Retina (tissue), 1 donor: ENCODE measurements at places on chromosomes 12 and 14.
A peak's percentile ranks its signal among the peaks of the same experiment; 100 is the strongest.

GRCh38 chr12:1474041-1474573 is 120.3 kb downstream of the FBXL14 start:
- DNase-seq = peak; percentile 61

DNA sequence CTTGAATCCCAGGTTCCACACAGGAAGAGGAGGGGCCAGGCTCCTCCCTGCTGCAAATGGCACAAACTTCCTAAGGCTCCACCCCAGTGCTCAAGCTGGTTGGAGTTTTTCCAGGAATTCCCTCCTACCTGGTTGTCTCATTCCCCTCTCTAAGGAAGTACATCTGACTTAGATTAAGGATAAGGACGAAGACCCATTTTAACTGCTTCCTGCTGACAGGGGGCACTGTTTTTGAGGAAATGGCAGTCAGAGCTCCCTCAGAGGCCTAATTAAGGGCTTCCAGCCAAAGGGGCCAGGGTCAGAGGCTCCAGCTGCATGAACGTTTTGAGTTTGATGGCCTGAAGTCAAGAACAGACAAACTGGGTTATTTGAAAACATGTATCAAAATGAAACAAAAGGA is 1084.7 kb downstream of the SLC6A15 start:
- no peak for DNase-seq

DNA sequence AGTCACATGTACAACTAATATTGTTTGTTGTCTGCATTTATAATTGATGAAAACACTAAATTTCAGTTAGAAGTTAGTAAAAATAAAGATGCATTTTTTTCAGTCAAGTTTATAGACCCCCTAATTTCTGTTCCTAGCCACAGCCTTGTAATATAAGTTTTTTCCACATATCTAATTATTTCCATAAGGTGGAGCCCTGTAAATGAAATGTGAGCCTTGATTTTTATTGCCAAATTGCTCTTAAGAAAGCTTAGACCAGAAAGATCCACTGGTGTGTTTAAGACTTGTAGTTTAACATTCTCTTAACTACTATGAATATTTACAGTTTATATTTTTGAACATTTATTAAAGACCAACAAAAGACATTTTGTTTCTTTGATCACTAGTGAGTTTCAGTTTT is 322.1 kb upstream of the RGS6 start:
- no peak for DNase-seq

- no peak for DNase-seq
Observed at GRCh38 chr14:92644171-92644969, 104.1 kb downstream of the LGMN start.

DNA sequence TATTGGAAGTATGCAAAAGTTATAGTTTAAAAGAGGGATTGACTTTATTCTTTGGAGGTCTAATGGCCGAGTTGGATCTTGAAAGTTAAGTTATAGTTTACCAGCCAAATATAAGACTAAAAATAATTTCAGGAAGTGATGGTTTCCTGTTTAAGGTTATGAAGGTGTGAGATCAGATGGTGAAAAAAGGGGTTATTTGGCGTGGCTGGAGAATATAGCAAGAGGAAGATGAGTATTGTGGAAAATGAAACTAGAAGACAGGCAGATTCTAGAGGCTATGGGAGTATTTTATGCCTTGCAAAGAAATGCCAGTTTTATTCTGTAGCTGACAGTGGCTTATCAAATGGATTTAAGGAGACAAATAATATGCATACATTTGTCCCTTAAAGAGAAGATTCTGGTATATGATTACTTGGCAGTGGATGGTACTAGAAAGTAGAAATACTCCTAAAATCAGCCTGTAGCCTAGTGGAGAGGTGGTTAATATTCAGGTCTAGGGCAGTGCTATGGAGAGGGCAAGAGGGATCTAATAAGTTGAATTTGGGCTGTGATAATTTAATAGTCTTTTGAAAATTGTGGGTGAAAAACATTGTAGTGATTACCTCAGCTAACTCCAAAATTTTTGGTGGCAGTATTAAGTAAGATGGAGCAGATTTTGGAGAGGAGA is 1091.8 kb upstream of the ATXN7L3B start:
- no peak for DNase-seq

DNA sequence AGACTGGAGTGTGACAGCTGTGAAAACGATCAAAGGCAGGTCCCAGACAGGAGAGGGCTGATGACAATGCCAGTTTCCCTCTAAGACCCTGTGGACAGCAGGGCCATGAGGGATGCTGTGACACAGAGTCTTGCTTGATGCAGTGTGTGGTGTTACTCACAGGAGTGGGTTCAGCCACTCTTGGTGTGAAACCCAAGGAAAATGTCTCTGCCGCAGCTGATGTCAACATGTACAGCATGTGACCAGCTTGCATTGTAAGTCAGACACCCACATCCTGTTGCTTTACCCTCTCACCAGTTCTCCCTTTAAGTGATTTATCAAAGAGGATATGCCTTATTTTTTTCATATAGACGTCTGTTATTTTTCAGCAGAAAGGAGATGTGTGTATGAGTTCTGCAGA is 268.6 kb downstream of the BTG1 start:
- DNase-seq = no peak

- DNase-seq = no peak
Observed at GRCh38 chr14:24072881-24073877, 1.8 kb downstream of the CPNE6 start.

DNA sequence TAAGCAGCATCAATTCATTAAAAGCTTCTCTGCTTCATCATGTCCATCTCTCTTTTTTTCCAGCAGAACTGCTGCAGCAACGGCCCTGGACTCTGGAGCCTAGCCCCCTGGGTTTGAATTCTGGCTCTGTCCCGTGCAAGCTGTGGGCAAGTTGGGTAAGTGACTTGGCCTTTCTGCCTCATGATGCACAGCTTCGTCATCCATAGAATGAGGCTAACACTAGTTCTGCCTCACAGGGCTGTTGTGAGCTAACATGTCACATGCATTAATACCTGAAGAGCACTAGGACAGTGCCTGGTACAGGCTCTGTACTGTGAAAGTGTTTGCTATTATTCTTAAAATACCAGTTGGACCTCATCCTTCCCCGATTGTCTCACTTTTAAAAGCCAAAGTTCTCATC is 4.2 kb downstream of the KRT82 start:
- DNase-seq = no peak

- no peak for DNase-seq
Observed at GRCh38 chr12:47422611-47423010, 283.2 kb downstream of the RPAP3 start.

GRCh38 chr14:70934502-70935134 is 27.4 kb downstream of the PCNX1 start:
- no peak for DNase-seq

GRCh38 chr14:74577247-74577947 is 34.6 kb downstream of the LTBP2 start:
- DNase-seq = no peak

DNA sequence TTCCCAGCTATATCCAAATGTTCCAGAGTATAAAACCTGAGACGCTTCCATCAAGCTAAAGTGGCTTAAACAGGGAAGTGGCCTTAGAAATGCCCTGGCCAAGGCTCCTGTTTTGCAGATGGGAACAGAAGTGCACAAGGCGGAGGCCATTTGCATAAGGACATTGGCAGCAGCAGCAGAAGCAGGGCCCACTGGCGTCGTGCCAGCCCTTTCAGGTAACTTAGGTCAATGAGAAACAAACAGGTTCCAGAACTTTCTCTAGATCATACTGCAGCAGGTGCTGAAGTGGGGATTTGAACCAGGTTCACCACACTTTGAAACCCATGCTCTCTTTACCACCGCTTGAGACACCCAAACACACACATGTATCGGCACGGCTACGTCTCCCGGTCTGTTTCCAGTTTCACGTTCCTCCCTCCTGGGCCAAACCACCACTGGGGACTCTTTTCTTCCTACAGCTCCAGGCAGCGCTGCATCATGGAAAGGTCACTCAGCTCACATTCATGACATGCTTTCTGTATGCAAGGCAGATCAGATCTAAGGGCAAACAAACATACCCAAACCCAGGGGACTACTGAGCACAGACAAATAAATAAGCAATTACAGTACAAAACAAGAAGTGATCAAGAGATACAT is 46.0 kb upstream of the PLEKHG6 start:
- DNase-seq = no peak

DNA sequence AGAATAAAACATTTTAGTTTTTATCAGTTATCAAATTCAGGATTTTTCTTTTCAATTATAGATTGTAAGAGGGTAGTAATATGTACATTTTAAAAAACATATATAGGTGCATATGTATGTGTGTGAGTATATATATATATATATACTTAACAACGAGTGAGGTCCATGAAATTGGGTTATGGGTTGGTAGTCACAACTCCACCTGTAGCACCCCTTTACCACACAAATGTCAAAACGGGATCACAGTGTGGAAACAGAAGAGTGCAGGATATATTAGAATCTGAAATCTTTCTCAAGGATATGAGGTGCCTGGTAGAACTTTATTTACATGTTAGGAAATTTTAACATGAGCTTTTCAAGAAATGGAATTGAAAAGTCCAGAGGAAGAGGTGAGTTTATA is 31.3 kb downstream of the MIA2 start:
- no peak for DNase-seq

- DNase-seq = no peak
Observed at GRCh38 chr14:63709589-63709988, 18.3 kb downstream of the SGPP1 start.

- DNase-seq = no peak
Observed at GRCh38 chr14:47678993-47679392, 3.6 kb upstream of the MDGA2 start.

DNA sequence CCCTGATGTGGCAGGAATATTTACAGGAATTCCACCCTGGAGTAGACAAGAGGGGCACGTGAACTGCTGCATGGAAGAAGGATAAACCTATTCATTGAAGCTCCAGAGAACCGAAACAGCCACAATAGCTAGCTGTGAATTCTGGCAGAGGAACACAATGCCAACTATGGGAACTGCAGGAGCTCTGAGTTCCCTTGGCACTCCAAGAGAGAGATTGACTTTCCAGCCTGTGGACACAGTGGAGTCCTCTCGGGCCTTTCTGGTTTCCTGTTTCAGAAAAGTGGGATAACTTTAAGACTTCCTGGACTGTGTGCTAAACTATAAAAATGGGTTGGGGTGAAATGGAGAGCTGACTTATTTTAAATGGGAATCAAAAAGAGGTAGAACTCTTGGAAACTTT is 11.9 kb downstream of the CACNA2D4 start:
- DNase-seq = no peak

- no peak for DNase-seq
Observed at GRCh38 chr12:53340398-53340797, 4.2 kb upstream of the SP7 start.

DNA sequence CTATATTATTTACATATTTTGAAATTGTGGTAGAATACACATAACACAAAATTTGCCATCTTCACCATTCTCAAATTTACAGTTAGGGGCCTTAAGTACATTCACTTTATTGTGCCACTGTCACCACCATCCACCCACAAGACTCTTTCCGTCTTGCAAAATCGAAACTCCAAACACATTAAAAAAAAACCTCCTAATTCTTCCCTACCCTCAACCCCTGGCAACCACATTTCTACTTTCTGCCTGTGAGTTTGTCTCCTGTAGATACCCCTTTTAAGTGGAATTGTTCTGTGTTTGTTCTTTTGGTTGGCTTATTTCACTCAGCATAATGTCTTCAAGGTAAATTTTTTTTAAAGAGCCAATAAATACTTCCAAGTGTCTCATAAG is 31.6 kb upstream of the AMIGO2 start:
- no peak for DNase-seq

DNA sequence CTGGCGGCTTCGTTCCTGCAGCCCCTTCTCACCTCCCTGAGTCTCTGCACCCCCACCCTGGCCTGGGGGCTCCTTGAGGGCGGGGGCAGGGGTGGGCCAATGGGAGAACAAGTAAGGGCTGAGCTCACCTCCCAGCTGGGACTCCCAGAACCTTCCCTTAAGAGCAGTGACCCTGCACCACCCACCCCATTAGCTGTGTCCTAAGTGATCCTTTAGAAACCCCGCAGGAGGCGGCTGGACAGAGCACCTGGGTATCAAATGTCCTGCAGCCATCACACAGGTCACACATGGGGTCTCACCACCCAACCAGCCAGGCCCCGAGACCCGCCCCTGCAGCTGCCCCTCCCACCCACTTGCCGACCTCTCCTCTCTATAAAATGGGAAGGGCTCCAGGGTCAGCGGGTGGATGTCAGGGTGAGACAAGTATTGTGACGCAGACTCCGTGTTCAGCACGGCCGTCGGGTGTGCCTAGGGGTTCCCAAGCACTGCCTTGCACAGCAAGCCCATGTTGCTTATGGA is 151.2 kb upstream of the C14orf180 start:
- no peak for DNase-seq

DNA sequence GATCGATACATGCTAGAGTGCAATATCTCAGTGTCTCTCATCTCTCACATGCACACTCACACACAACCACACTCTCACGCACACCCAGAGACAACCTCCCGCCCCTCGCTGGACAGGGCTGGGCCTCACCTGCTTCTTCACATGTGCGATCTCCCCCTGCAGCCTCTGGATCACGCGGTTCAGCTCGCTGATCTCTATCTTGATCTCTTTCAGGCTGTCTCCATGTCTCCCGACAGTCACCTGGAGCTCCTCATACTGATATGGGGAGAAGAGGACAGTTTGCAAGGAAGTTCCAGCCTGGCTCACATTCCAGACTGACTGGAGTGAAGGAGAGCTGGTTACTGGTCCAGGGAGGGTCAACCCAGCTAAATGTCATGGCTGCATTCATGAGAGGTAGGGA is 4.4 kb downstream of the KRT2 start:
- no peak for DNase-seq

GRCh38 chr14:34450542-34450915 is 11.5 kb downstream of the SPTSSA start:
- no peak for DNase-seq

DNA sequence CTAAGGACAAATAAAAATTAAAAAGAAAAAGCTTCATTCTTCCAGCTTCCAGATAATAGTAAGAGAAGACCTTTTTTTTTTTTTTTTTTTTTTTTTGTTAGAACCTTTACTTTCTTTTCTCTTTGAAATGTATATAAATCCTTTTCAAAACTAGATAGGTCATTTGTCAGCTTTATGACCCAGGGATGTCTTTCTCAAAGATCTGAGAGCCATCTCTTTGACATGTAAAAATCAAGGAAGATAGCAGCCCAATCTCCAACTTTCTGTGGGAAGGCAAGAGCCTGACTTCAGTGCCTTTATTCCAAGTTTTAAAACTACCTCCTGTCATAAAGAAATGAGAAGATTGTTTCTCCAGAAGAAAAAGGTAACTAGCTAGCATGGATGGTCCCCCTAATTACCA is 203.3 kb upstream of the LRFN5 start:
- DNase-seq = no peak

GRCh38 chr12:130965214-130965613 is 11.5 kb downstream of the ADGRD1 start:
- DNase-seq = no peak

- no peak for DNase-seq
Observed at GRCh38 chr14:64475585-64476273, 10.4 kb downstream of the AKAP5 start.

DNA sequence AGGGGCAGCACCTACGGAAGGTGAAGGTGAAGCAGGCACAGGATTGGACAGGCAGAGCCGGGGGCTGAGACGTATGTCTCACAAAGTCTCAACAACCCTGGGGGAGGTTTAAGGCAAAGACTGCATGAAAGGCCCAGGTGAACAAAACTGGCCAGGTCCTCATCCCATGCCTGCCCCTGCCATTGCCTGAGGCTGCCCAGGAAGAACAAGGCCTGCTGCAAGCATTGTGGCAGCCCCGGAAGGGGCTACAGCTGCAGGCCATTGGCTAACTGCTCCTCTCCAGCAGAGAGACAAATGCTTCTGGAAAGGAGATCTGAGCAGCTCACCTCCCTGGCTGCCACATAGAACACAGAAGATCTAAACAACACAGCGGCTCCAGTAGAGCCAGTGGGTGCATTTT is 20.4 kb upstream of the TMEM179 start:
- DNase-seq = no peak

- no peak for DNase-seq
Observed at GRCh38 chr14:91075553-91075952, 15.1 kb upstream of the RPS6KA5 start.
